Keratinocyte (primary cell): ENCODE measurements at places on chromosomes 7 and 10. TPM values are rescaled to one million over a fixed set of nuclear protein-coding genes. Genes with fewer than 3 reads are reported as not detected.

- no peaks in the 10 kb centered on the region for H3K36me3 ChIP-seq
- no peak overlapping the region for H3K4me3 ChIP-seq
- no peak overlapping the region for H3K27ac ChIP-seq
- no peak for DNase-seq
- H3K4me1 ChIP-seq: peaks cover 2% of the 10 kb centered on the region
- no peaks in the 10 kb centered on the region for H3K27me3 ChIP-seq
Measured at GRCh38 chr10:110822712-110823311, 48.9 kb upstream of the PDCD4 start.

DNA sequence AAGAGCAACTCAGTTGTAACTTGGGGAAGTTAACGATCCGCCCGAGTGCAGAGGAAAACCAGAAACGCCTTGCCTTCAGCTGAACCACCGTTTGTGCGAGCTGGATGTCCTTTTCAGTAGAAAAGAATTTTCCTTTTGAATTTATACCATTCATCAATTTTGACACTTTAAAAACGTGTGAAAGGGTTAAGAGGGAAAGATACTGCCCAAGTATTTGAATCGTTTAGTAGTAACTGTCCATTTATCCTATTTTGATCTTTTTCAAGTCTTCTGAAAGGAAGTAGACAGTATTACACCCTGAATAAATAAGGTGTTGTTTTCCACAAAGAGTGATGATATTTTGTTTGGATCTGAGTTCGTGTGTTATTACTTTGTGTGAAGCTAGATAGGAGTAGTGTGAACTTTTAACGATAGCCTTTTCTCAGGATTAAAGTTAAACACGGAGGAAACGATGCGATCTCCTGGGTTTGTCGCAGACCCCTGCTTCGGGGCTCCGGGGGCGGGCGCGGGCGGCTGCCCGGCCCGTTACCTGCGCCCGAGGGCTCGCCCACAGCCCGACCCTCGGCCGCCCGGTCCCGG is 830 bp upstream of the BMI1 start:
- peaks cover 21% of the 10 kb centered on the region for H3K4me1 ChIP-seq
- H3K27ac ChIP-seq: peak overlapping the region; percentile 36
- no peaks in the 10 kb centered on the region for H3K36me3 ChIP-seq

DNA sequence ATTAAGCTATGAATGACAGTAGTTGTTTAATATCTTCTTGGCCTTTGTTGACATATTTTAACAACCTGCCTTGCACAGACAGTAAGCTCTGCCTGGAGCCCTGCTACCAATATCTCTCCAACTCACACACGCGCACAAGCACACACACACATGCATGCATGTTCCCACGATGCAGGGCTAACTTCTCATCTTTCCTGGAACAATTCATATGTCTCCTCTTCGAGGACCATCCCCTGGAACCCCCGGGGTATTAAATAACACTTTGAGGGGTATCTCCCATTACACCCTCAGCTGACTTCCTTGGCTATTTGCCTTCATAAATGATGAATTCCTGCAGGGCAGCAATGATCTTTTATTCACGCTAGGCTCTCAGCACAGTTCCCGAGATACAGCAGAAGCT is 258.0 kb downstream of the TRIL start:
- DNase-seq: no peak
- H3K27ac ChIP-seq: no peak overlapping the region
- no peaks in the 10 kb centered on the region for H3K4me1 ChIP-seq
- H3K27me3 ChIP-seq: no peaks in the 10 kb centered on the region
- H3K36me3 ChIP-seq: no peaks in the 10 kb centered on the region
- no peak overlapping the region for H3K4me3 ChIP-seq

Gene TMEM236
- 0.05 to 0.13 TPM (median 0.12 TPM) in 3 replicates for polyA plus RNA-seq

Gene HK1
- polyA plus RNA-seq: 90.9 to 113 TPM (median 106 TPM) in 3 replicates

DNA sequence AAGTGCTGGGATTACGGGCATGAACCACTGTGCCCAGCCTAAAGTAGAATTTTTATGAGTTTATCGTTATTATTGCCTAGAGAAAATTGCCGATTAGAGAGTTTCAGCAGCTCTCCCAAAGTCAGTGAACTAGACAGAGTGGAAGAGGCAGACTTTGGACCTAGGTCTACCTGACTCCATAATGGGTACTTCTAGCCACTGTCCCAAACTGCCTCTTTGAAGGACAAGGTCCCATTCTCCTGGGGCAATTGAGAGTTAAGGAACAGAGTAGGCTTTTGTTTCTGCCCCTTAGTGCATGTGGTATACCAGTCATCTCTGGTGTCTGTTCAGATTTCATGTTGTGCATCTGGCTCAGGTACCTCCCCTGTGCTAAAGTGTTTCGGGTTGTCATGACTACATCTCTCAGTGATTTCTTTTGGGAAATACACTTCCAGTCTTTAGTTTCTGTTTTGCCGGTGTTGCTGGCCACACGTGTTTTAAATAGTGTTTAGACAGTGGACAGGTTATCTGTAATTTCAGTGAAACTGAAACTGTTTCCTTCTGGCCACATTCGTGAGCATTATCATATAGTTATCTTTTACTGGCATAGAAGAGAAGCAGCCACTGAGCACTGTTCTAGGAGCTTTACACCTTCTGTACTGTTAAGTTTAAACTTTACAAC is 4.7 kb downstream of the TMEM236 start:
- no peaks in the 10 kb centered on the region for H3K4me1 ChIP-seq
- no peak overlapping the region for H3K4me3 ChIP-seq
- DNase-seq: no peak
